ENCODE measurements at places on chromosomes 1 and 21.
A peak's percentile ranks its signal among the peaks of the same experiment; 100 is the strongest.

DNA sequence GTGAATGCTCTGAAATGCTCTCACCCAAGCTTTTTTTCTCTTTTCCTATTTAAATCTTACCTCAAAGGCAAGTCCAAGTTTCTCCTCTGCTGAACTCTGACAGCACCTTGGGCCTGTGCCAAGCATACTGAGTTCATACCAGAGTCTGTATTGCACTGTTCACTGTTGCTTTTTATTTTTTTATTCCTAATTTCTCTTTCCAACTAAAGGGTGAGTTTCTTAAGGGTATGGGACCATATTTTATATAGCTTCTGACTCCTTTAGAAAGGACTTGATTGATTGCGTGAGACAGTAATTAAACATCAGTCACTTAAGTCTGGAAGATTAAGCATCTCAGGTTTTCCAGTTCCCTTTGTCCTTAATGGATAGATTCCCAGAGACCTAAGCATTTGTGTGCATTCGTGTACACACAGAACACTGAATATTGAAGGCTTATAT lies 69.9 kb downstream of the CACHD1 start:
- peak; percentile 87 for DNase-seq

DNA sequence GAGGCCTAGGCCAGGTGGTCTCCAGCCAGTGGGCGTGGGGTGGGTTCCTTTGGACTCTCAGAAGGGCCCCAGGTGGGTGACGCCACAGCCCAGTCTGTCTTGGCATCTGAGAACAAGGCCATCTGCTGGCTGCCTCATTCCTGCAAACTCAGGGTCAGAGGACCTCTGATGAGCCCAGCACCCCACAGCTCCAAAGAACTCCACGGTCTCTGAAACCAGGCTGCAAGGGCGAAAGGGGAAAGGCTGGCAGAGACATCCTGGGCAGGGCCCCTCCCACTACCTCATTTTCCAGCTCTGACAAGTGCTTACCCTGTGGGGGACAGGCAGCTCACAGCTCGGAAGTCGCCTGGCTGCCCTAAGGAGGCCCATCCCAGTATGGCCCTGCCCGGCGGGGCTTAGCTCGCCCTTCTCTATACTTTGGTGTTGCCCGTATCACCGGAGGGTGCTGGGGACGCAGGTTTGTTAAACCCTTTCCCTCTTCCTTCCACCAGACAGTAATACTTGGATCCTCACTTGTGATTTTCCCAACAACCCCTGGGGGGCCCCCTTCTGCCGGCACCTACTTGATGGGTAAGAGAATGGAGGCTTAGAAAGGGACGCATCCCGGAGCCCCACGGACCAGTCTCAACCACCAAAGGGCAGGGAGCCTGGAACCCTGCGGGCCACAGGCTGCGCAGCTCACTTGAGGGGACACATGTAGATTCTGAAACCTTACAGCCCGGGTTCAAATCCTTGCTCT lies 10.9 kb upstream of the EDN2 start:
- DNase-seq: peak; percentile 31

DNA sequence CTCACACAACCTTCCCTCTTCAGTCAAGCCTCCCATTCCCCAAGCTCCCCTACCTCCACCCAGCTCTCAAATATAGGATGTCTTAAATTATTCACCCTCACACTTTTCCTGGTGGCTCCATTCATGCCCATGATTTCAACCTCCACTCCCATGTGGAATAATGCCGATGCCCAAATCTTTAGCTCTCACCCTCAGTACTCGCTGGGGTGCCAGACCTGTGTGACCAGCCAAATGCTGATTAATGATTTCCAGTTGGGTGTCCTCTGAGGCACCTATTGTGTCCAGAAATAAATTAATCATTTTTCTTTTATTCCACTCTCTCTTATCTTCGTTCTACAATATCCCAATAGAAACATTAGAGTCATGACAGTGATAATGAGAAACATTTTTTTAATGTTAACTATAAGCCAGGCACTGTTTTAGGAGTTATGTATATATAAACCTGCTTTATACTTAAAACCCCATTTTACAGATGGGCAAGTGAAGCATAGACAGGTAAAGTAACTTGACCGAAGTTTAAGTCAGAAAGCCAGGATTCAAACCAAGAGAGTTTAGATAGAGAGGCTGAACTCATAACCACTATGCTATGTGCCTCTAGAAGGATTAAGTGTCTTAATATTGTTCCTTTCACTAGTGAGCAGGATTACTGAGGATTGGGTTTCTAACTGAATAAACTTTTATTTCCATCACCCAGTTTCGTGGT lies 209.7 kb downstream of the DUSP10 start:
- no peak for DNase-seq

GRCh38 chr1:64584479-64584878 lies 114.5 kb downstream of the CACHD1 start:
- DNase-seq: no peak

- DNase-seq: no peak
These were observed 811 bp upstream of the ZNF672 start for GRCh38 chr1:248837045-248837780.

DNA sequence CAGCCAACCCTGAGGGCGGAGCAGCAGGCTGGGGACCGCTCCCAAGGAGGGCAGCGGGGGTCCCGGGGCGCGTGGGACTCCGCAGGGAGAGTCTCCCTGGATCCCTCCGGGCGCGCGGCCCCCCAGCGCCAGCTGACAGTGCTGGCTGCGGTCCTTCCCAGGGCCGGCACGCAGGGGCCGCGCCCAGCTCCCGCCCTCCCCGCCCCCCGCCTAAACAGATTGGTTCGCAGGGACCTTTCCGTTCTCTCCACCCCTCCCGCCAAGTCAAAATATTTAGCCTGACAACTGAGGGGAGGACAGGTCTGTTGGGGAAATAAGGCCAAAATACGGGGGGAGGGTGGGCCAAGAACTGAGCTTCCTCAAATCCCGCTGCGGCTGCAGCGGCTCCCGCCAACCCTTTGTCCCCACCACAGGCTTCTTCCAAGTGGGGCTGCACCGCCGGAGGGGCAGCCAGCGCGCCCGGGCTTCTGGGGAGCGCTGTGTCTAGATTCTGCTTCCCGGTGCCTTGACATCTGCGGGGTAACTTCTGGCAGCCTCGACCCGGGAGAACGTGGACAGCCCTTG lies at the start of gene INSRR:
INSRR (minus strand) TSS at position 159 of the 564 bp plus-strand sequence. CDS start 496 bp downstream, outside the sequence.
- no peak for DNase-seq

DNA sequence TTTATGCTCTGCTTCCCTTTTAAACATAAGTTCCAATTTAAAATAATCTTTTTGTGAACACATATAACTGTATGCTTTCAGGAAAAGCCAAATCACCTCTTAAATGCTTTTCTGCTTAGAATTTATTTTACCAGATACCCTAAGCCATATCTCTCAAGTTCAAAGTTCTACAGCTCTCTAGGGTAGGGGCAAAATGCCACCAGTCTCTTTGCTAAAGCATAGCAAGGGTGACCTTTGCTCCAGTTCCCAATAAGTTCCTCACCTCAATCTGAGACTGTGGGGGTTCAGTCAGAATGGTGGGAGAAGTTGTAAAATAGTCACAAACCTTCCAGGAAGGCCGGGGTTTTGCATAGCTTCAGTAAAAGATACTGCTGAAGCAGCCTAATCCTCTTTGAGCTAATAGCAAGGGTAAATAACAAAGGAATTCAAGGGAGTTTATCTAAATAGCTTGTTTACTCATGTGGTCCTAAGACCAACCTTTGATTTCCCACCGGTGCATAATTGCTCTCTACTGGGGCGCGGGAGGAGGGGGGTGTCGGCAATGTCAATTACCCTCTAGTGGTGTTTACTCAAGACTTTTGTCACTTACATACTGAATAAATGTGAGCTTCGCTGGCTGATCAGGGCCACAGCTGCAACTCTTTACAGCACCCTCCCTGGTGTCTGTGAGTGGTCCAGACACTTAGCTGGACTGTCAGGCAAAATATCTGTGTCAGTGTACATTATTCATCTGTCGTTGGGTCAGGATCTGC lies 1376.2 kb downstream of the NCAM2 start:
- no peak for DNase-seq

GRCh38 chr1:225813214-225813964 lies 3.5 kb downstream of the EPHX1 start:
- peak; percentile 70 for DNase-seq

GRCh38 chr1:184194236-184194635 lies 142.7 kb downstream of the TSEN15 start:
- no peak for DNase-seq

DNA sequence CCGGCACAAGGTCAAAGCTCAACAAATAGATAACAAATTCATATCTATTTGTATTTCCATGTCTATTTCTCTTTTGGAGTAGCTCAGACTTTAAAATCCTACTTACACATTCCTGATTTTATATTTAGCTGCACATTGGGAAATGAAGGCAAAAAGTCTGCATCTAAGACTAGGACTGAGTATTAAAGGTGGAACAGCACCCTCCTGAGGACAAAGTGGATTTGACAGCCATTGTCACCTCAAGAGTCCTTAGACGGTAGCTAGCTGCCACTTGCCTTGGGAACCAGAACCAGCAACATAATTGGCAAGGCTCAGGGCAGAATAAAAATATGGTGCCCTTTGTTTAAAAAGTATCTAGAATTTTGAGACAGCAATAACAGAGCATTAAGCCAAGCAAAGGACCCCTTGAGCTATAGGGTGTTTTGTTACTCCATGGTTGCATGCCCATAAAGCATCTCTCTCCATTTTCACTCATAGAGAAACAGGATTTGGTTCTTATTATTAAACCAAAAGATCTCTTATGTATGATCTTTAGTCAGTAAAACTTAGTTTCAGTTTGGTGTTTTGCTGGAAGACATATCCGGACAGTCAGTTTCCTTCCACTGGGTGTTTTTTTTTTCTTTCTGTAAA lies 30.0 kb upstream of the SGIP1 start:
- peak; percentile 88 for DNase-seq

DNA sequence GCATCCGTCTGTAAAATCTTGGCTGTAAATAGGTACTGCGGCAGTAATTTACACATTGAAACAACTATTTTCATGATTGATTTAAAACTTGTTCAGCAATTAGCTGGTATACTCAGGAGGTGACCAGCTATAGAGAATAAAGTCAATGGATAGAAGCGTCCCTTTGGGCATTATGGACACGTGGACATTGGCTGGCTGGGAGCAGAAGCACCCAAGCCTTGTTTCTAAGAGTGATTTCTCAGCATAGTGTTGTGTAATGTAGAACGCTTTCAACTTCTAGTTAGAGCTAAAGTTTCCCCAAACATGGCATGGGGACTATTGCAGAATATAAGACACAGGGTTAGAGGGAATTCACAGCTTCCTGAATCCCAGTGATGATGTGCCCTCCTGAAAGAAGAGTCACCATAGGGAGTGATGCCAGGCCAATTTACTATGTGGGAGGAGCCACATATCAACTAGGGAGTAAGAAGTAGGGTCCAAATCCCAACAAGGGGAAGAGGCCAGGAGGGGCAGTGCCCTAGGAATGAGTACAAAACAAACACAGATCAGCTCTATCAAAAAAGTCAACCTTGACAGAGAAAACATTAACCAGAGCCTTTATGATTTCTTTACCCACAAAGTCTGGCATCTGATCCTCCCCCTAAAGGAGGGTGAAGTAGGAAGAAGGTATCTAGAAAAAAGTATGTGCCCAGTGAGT lies 92.7 kb downstream of the SUSD4 start:
- no peak for DNase-seq

GRCh38 chr1:226645279-226645976 lies 93.7 kb downstream of the ITPKB start:
- DNase-seq: no peak

DNA sequence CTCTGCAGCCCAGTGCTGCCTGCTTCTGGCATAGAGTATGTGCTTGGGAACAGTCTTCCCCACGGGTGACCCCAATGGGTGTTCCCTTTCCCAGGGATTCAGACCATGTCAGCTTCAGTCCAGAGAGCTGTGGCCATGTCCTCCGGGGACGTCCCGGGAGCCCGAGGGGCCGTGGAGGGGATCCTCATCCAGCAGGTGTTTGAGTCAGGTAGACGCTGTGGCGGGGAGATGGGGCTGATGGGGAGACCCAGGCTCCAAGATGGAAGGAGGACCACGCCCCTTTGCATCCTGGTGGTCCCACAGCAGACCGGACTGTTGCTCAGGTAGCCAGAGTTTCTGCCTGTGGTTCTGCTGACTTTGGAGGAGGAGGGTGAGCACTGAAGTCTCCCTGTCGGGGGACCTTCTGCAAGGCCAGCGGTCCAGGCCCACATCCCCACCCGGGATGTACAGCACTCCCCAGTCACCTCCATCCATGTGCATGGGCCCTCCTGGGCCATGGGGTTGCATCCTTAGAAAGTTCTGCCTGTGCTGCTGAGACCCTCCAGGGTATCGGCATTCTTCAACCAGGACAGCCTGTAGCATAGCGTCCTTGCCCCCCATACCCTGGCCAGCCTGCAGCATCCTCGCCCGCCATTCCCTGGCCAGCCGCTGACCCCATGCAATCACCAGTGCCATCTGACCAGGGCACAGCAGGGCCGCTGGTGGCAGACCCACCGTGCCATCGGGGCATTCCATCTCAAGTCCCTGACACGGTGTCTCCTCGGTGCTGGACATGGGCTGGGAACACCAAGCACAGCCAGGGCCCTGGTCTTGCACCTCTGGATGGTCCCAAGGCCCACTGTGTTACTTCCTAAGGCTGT lies 2.8 kb downstream of the AIRE start:
- no peak for DNase-seq

- no peak for DNase-seq
These were observed 21.0 kb downstream of the KCND3 start for GRCh38 chr1:111968511-111968910.

DNA sequence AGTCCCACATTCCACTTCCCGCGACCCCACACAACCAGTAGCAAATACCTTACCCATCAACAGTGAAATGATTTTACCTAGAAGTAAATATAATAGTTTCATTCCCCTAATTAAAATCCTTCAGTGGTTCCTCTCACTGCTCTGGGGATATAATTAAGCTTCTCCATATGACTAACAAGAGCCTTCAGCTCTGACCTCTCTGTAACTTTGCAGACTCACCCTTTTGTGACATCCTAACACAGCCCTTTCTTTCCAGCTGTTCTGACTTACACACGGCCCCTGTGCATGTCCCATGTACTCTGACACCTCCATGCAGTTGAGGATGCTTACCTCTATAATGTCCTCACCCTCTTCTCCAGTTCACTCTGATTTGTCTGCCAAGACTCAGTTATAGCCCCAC lies 137.3 kb upstream of the SPAG17 start:
- DNase-seq: no peak

DNA sequence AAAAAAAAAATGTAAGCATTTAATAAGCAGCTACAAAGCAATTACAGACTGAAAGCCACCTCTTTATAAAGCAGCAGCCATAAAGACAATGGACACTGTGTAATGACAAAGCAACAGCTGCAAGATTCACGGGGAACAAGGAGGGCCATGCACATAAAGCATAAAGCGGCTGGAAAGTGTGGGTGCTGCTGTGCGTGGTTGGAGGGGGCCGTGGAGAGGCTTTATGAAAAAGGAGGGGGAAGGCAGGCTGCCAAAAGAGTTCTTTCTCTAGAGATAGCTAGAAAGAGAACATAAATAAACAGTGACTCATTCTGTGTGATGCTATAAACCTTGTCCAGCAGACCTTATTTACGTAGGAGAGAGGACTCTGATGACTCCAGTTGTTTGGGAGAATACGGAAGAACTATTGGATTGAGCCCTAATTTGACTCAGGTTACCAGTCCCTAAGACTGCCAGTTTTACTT lies 49.3 kb downstream of the ADAMTS1 start:
- DNase-seq: peak; percentile 99

GRCh38 chr1:41241354-41241748 lies 755 bp downstream of the SCMH1 start:
- DNase-seq: peak; percentile 22

GRCh38 chr1:218361298-218362065 lies 16.3 kb downstream of the TGFB2 start:
- peak; percentile 79 for DNase-seq

GRCh38 chr1:36580524-36580923 lies 97.8 kb upstream of the CSF3R start:
- no peak for DNase-seq

- peak; percentile 45 for DNase-seq
These were observed 315.7 kb downstream of the TPR start for GRCh38 chr1:186059311-186059710.

GRCh38 chr1:207430602-207431001 lies 23.5 kb upstream of the CR2 start:
- no peak for DNase-seq
